ENCODE measurements at places on chromosomes 12 and 14. TPM values are rescaled to one million over a fixed set of nuclear protein-coding genes. Genes with fewer than 3 reads are reported as not detected.
A peak's percentile ranks its signal among the peaks of the same experiment; 100 is the strongest.

HOXC4 gene
- not detected for total RNA-seq

PTPN21 gene
- 23.6 TPM for total RNA-seq

PRPF40B gene
- total RNA-seq = 8.5 TPM

GRCh38 chr12:30598889-30599288, 96.8 kb downstream of the IPO8 start:
- no peaks in the 10 kb centered on the region for H3K4me1 ChIP-seq
- H3K4me3 ChIP-seq = no peak overlapping the region
- H3K27ac ChIP-seq = no peak overlapping the region
- DNase-seq = no peak
- no peaks in the 10 kb centered on the region for H3K27me3 ChIP-seq

DNA sequence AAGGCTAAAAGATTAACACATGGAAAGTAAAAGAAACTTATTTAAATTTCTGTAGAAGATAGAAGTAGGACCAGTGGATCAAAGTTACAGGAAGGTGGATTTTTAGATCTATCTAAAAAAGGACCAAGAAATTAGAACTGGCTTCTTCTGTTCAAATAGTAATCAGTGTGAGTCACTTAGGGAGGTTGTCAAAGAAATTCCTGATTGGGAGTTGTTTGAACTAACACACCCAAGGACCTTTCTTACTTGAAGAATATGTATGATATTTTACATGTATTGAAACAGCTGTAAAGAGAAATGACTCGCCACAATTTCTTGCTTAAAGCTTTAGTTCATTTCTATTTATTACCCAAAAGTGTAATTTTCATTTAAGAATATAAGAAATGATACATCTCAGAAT, 256.9 kb downstream of the RAD51B start:
- DNase-seq = no peak
- no peaks in the 10 kb centered on the region for H3K4me1 ChIP-seq
- no peak overlapping the region for H3K4me3 ChIP-seq
- H3K36me3 ChIP-seq = no peaks in the 10 kb centered on the region
- H3K27ac ChIP-seq = no peak overlapping the region

- H3K36me3 ChIP-seq = no peaks in the 10 kb centered on the region
- no peak overlapping the region for H3K27ac ChIP-seq
- no peak overlapping the region for H3K4me3 ChIP-seq
Observed at GRCh38 chr14:96816281-96816680, 19.1 kb downstream of the VRK1 start.

- H3K36me3 ChIP-seq = no peaks in the 10 kb centered on the region
- peak; percentile 64 for DNase-seq
- peak overlapping the region; percentile 25 for H3K27ac ChIP-seq
Observed at GRCh38 chr14:50064993-50065392, 51.4 kb downstream of the VCPKMT start.
